ENCODE measurements at places on chromosomes 5 and 9.

DNA sequence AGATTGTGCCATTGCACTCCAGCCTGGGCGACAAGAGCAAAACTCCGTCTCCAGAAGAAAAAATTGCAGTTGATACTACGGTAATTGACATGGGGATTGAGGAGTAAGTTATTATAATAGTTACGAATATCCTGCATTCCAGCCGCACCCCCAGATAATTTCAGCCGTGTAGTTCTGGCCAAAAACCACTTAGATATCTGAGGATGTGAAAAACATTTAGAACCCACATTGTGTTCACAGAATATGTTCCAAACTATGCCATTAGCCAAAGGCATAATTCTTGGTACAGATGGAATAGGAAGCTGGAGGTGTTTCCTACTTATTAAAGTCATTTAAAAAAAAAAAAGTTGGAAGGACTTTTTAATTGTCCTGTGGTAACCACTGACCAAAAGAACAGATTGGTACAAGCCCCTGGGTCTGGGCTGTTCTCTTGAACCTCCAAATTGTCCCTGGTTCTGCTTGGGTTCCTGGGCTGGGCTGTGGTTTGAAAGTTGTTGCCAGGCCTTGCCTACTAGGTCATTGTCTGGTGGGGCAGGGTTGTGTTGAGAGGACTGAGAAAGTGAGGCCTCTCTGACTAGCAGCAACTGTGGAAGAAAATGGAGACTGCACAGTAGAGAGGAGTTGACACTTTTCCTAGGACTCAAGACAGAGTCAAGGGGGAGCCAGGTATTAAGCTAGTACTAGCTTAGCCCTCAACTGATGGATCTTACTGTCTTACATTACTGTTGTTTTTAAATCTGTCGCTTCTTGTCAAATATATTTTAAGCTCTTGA is 198.8 kb downstream of the NR3C1 start:
- no peak for DNase-seq

DNA sequence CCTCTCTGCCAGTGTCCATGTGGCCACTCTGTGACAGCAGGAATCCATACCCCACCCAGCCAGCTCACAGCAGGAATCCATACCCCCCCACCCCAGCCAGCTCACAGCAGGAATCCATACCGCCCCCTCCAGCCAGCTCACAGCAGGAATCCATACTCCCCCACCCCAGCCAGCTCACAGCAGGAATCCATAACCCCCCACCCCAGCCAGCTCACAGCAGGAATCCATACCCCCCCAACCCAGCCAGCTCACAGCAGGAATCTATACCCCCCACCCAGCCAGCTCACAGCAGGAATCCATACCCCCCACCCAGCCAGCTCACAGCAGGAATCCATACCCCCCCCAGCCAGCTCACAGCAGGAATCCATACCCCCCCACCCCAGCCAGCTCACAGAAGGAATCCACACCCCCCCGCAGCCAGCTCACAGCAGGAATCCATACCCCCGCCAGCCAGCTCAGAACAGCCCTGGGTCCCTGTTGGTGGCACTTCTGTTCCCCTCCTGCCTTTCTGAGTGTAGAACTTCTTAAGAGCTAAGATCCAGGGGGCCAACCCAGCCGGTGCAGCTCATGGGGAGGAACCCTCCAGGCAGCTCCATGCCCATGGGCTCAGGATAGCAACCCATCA is 8.4 kb upstream of the RXRA start:
- no peak for DNase-seq

DNA sequence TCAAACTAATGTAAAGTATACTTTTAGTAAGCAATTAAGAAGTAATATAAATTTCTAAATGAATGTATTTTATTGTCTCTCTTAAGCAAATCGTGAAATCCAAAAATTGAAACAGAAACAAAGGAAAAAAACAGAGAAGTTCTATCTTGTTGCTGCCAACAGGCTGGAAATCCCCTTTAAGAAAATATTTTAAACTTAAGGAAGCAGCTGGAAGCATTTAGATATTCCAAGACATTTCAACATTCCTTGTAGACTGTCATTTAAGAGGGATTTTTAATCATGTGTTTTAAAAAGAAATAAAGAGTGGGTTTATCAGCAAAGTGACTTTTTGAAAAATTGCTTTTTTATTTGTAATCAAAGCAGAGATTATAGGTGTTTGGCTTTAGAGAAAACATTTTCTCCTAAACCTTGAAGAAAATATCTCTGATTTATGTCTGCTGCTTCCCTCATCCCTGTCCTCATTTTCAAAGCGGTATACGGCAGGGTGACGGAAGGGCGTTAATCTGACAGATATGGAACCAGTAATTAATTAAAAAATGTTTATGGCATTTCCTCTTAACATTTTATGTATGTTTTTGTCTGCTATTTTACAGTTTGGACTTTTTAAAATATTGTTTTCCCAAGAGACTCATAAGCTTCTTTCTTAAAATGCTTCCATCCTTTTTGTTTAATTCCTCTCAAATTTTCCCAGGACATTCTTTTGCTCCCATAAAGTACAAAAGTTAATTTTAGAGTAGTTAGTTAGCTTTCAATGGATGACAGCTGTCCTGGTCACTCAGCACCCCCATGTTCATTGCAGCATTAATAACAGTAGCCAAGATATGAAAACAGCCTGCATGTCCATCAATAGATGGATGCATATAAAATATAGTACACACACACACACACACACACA is 245.6 kb downstream of the LURAP1L start:
- DNase-seq, result no peak

DNA sequence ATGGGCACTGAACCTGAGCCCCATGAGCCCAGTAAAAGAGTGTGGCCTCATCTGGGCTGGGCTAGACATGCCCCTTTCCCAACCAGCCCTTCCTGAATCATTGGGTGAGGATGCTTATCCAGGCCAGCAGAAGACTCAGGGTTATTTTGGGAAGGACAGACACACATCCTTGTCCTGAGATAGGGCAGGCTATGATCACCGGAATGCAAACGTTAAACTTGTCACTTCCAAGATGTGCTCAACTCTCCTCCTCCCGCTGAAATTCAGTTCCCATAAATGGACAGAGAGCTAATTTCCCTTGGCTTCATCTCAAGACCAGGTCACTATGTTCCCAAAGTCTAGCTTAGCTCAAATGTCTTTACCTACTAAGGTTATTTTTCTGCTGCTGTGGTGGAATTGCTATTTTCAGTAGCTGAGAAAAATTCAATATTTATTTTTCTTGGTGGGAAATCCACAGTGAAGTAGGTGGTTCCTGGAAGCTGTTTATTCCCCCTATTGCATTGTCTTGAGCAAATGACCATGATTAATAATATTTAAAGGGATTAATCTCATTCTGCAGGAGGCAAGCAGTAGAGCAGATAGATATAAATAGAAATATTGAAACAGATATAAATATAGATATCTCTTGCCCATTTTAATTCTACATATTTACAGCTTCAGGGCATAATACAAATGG is 70.0 kb downstream of the NXNL2 start:
- DNase-seq, result no peak

DNA sequence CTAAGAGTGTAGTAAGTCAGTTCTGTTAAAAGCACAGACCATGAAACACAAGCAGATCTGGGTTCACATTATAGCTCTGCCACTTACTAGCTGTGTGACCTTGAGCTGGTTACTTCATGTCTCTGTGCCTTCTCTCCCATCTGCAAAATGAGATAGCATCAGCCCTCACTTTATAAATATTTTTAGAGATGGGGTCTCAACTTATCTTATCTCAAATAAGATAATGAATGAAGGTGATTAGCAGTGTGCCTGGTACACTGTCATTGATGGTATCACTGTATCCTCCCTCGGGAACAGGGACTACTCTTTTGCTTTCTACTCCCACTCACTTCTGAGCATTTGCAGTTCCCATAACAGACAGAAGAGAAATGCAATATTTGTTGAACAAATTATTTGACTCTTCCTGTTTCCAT is 52.4 kb downstream of the GALNT10 start:
- DNase-seq, result no peak

GRCh38 chr9:1462626-1463308 is 412.6 kb downstream of the DMRT2 start:
- no peak for DNase-seq

DNA sequence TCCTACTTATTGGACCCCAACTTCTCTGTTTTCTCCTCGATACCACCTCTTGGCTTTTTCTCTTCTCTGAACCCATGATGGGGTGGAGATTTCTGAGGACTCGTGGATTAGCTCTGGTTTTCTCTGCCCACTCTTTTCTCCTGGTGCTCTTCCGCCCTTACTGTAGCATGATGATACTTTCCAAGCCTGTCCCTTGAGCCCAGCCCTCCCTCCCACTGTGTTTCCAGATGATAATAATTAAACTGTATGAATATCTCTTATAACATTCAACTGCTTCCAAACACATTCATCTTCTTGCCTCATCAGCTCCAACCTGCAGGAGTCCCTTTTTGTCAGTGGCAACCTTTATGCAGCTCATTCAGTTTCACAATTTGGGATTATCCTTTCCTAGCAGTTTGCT is 494.2 kb upstream of the KLF4 start:
- DNase-seq, result no peak

DNA sequence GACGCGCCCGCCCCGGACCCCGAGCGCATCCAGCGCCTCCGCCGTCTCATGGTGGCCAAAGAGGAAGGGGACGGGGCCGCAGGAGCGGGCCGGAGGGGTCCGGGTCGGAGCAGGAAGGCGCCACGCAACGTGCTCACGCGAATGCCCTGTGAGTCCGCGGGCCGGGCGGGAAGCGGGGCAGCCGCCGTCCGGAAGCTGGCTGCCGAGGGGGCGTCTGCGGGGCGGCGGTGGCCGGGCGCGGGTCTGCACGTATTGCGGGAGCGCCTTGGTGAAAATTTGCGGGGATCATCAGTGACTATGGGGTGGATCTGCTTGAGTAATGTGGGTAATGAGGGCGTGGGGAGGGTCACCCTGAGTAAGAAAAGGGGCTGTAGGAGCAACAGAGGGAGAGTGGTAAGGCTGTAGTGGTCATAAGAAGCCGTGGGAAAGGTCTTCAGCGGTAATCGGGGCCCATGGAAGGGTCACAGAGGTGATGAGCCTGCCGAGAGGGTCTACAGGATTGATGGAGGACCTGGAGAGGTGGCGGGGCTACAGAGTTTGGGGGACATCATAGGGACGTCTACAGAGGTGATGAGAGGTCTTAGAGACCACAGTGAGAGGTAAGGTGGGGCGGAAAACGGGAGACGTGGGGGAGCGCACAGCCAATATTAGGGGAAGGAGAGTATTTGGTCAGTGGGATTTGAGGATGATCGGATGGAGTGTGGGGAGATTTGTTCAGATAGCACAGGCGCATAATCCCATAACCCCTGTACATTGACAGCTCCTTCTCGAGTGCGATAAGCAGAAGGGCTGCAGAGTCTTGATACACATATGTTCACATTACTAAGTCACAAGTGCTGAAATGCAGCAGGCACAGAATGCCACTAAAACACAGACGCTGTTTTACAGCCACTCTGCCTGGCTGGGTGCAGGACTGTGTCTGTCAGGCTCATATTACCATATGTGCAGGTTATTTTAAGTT is 819 bp downstream of the LSM11 start:
- no peak for DNase-seq

- DNase-seq, result no peak
Observed at GRCh38 chr9:33439731-33440130, 7.7 kb downstream of the AQP3 start.

DNA sequence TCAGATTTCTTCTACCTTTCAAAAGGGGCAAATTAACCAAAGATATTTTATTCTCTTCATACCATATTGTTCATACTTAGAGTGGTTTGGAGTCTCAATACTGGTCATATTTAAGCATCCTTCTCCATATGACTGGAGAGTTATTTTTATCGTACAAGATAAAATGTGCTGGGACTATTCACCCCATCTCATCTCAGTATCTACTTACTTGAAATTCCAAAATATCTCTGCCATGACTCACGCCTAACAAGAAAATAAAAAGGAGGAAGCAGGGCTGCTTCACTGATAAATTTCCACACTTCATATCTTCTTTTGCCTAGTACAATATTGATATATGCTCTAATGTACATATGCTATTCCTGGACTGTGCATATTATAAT is 277.9 kb upstream of the CDH9 start:
- DNase-seq, result no peak

DNA sequence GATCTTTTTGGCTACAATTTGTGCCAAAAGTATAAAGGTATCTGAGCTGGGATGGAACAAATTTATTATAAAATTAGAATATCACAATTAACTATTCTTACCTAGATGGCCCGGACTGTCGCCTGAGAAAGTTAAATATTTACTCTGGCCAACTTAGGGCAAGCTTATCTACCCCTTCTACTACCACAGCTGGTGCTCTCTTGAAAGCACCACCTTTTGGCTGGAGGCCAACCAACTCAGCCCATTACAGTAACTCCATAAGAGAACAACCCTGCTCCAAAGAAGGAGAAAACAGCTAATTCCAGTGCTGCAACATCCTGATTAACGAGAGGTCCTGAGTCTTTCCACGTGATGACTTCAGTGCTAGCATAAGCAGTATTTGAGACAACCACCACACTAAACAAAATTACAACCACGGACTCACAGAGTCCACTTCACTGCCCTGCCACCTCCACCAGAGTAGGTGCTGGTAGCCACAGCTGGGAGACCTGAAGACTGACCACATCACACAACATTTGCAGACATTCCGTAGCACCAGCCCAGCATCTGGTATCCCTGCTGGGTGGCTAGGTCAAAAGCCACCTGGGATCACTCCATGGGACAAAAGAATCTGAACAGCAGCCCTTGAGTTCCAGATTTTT is 43.2 kb downstream of the RGMB start:
- DNase-seq, result no peak

DNA sequence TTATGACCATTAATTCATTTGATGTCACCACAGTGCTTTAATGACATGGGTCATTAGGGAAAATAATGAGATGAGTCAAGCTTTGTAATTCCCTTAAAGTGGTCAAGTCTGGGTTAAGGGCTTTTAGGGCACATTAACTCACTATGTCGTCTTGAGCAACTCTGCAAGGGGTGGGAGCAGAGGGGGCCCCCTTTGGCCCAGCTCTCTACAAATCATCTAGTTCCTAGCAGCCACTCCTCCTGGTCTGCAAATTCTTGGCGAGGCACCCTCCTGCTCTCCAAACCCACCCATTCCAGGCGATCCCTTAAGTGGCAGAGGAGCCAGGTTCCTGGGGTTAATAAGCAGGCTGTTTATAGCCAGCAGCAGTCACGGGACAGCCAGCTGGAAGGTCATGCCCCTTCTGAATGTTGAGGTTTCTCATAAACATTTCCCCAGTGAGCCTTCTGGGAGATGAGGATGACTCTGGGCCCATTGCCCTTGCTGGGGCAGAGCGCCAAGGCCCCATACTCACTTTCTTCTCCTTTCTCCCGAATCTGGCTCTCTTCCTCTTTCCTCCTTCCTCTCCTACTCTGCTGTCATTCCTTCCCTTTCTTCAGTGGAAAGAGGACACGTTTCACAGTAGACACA is 14.3 kb upstream of the GPX3 start:
- DNase-seq, result no peak

GRCh38 chr9:19320495-19320894 is 59.5 kb downstream of the RPS6 start:
- no peak for DNase-seq

- no peak for DNase-seq
Observed at GRCh38 chr9:122393284-122393983, 22.6 kb downstream of the PTGS1 start.

- no peak for DNase-seq
Observed at GRCh38 chr5:168480601-168481000, 5.7 kb upstream of the RARS1 start.
